ENCODE measurements at places on chromosomes 5 and 9. TPM values are rescaled to one million over a fixed set of nuclear protein-coding genes. Genes with fewer than 3 reads are reported as not detected.
A peak's percentile ranks its signal among the peaks of the same experiment; 100 is the strongest.

The GCNT4 gene
- 6.0 TPM for total RNA-seq

The OR1Q1 gene
- total RNA-seq = not detected

The RIGI gene
- 30.0 TPM for total RNA-seq

The FAM221B gene
- not detected for total RNA-seq

The ADRA1B gene
- total RNA-seq = not detected

The TAF11L7 gene
- not detected for total RNA-seq

The ELAVL2 gene
- total RNA-seq = not detected

The NR6A1 gene
- 0.06 TPM for total RNA-seq

The TNFSF8 gene
- total RNA-seq = 54.2 TPM

The IFNB1 gene
- 0.61 TPM for total RNA-seq

The CAMK2A gene
- total RNA-seq = not detected

The LOX gene
- not detected for total RNA-seq

- no peak for DNase-seq
- H3K4me3 ChIP-seq = peak overlapping the region; percentile 10
- H3K4me1 ChIP-seq = peaks cover 28% of the 10 kb centered on the region
- H3K27ac ChIP-seq = peak overlapping the region; percentile 11
- peaks cover 36% of the 10 kb centered on the region for H3K36me3 ChIP-seq
- H3K27me3 ChIP-seq = no peaks in the 10 kb centered on the region
Measured at GRCh38 chr9:92875373-92875772, 2.5 kb downstream of the ZNF484 start.

- no peak overlapping the region for H3K27ac ChIP-seq
- no peak overlapping the region for H3K4me3 ChIP-seq
- H3K27me3 ChIP-seq = peaks cover 20% of the 10 kb centered on the region
- H3K36me3 ChIP-seq = no peaks in the 10 kb centered on the region
- no peak for DNase-seq
Measured at GRCh38 chr5:149022200-149022599, 40.7 kb downstream of the SH3TC2 start.

DNA sequence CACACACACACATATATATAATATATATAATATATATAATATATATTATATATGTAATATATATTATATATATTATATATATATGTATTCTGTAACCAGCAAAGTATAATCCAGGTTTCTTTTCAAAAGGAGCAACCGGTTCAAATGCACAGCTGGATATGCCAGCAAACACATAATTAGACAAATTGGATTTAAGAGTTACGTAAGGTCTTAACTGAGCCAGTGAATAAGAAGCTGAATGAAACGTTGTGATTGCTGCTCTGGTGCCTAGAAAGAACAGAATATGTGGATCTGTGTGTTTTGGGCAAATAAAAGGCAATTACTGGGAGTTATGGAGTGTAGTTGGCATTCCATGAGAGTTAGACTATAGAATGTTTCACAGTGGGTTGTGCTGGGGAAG, 178.1 kb downstream of the SLF1 start:
- peaks cover 4% of the 10 kb centered on the region for H3K36me3 ChIP-seq
- no peak for DNase-seq
- H3K27me3 ChIP-seq = no peaks in the 10 kb centered on the region
- H3K27ac ChIP-seq = no peak overlapping the region
- H3K4me3 ChIP-seq = no peak overlapping the region

- H3K36me3 ChIP-seq = no peaks in the 10 kb centered on the region
- H3K4me3 ChIP-seq = no peak overlapping the region
- no peak overlapping the region for H3K27ac ChIP-seq
- no peaks in the 10 kb centered on the region for H3K4me1 ChIP-seq
Measured at GRCh38 chr9:116855881-116856662, 169.0 kb downstream of the TRIM32 start.

GRCh38 chr5:125812651-125813050, 610.6 kb upstream of the GRAMD2B start:
- H3K4me1 ChIP-seq = no peaks in the 10 kb centered on the region
- H3K27ac ChIP-seq = no peak overlapping the region
- H3K36me3 ChIP-seq = no peaks in the 10 kb centered on the region
- no peak for DNase-seq

DNA sequence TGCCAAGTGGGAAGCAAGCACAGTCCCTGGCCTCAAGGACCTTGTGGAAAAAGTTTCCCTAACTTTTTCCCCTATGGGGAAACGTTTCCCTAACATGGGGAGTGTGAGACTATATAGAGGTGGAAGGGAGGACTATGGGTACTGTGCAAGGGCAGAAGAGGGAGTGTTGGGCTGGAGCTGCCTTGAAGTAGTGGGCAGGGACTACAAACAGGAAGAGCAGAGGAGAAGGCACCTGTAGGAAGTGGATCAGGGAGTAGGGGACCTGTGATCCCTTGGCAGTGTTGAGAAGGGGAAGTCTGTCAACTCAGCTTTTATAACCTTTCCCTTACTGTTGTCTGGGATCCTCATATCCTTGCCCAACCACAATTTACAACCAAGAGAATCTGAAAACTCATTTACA, 1.4 kb downstream of the CMYA5 start:
- no peak overlapping the region for H3K27ac ChIP-seq
- no peak overlapping the region for H3K4me3 ChIP-seq
- peaks cover 5% of the 10 kb centered on the region for H3K4me1 ChIP-seq
- H3K36me3 ChIP-seq = peaks cover 35% of the 10 kb centered on the region
- no peak for DNase-seq

DNA sequence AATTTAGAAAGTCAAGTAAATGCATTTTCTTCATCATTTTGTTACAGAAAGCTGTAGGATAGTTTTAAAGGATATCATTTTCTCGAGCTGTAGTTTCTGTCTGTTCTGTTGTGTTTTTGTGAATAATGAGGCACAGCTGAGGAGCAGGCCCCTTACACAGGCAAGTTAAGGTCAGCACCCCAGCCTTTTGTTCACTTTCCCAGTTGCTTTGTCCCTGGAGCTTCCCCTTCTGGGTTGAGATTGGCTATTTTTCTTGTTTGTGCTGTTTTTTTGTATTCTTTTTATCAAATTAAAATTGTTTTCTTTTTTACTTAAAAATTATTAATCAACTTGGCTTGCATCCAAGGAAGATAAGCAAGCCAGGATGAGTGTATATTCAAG, 213.8 kb upstream of the ACTBL2 start:
- no peak overlapping the region for H3K27ac ChIP-seq
- H3K36me3 ChIP-seq = no peaks in the 10 kb centered on the region
- H3K4me3 ChIP-seq = no peak overlapping the region

- H3K27me3 ChIP-seq = no peaks in the 10 kb centered on the region
- no peak for DNase-seq
- no peak overlapping the region for H3K4me3 ChIP-seq
Measured at GRCh38 chr9:17970277-17970676, 391.4 kb downstream of the SH3GL2 start.

DNA sequence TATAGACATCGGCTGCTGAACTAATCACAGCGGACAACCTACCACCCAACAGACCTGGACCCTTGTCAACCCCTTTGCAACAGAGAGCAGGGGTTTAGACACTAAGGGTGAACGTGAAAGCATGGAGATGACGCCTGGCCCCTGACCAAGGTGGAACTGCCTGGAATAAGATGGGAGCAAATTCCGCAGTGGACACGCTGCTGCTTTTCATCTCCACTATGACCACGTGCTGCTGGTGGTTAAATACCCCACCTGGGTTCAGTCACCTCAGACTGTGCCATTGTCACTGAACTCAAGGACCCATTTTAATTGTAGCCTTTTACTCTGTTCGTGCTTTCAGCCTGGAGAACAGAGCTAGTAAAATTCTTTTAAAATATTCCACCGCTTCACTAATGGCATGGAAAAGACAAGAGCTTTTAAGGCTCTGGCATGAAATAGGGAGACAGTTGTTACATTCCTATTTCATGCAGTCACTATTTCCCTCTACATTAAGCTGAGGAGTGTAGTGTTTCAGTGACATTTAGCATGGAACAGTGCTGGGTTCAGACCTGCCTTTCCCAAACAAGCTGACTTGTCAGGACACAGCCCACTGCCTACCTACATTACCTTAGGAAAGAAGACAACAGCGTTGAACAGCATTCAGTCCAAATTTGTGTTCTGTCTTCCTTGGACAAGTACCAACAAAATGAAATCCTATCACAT, 96.8 kb downstream of the ANKRD18B start:
- no peaks in the 10 kb centered on the region for H3K36me3 ChIP-seq
- peaks cover 30% of the 10 kb centered on the region for H3K27me3 ChIP-seq
- DNase-seq = no peak
- peaks cover 5% of the 10 kb centered on the region for H3K4me1 ChIP-seq
- H3K27ac ChIP-seq = no peak overlapping the region

- H3K4me1 ChIP-seq = no peaks in the 10 kb centered on the region
- H3K27ac ChIP-seq = no peak overlapping the region
- no peak overlapping the region for H3K4me3 ChIP-seq
Measured at GRCh38 chr5:89450149-89450538, 567.2 kb upstream of the MEF2C start.

DNA sequence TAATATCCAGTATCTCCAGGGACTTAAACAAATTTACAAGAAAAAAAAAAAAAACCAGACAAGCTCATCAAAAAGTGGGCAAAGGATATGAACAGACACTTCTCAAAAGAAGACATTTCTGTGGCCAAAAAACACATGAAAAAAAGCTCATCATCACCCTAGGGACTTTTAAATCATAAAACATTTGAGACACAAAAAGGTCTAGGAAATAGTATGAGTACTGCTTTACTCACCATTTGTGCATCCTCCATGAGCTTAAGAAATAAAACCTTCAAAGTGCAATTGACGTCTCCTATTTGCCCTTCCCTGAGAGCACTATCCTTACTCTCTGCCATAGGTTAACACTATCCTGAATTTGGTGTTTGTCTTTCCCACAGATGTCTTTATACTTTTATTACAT, 193.7 kb upstream of the NREP start:
- no peak overlapping the region for H3K4me3 ChIP-seq
- no peak for DNase-seq
- no peaks in the 10 kb centered on the region for H3K4me1 ChIP-seq
- peaks cover 2% of the 10 kb centered on the region for H3K27me3 ChIP-seq

DNA sequence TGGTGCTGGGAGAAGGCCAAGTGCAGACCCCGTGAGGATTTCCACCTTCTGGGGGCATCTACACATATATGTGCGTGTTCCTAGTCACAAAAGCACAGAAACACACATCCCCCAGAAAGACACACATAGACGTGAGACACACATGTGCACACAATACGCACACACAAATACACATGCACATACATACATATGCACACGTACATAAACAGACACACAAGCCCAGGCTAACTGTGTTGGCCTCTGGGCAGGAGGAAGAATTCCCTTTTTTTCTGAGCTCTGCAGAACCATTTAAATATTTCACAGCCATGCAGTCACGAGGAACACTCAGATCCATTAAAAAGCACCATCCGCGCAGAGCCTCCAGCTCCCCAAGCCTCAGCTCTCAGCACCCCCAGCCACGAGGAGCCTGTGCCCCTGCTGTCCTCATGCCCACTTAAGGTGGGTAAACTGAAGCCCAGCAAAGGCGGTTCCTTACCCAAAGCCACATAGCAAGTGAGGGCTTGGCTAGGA, 5.3 kb downstream of the NINJ1 start:
- H3K4me3 ChIP-seq = no peak overlapping the region
- peaks cover 40% of the 10 kb centered on the region for H3K4me1 ChIP-seq
- DNase-seq = no peak
- H3K36me3 ChIP-seq = peaks cover 4% of the 10 kb centered on the region

- H3K4me1 ChIP-seq = no peaks in the 10 kb centered on the region
- H3K27me3 ChIP-seq = no peaks in the 10 kb centered on the region
- no peaks in the 10 kb centered on the region for H3K36me3 ChIP-seq
Measured at GRCh38 chr5:2168601-2169429, 286.1 kb upstream of the IRX4 start.

DNA sequence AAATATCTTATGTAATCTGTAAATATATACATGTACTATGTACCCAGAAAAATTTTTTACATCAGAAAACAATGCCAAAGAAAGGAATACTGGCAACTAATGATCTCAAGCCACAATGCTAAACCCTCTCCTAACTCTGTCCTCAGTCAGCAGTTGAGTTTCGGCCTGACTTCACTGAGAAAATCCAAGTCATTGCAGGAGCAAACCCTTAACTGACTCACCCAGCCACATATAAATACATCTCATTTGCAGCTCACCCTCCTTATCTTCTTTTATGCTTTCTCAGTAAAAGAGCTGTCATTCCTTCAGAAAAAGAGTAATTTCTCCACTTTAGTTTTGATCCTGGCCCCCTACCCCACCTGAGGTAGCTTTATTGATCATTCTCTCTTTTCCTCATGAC, 46.1 kb upstream of the TMED7 start:
- H3K4me1 ChIP-seq = no peaks in the 10 kb centered on the region
- no peak overlapping the region for H3K4me3 ChIP-seq
- no peak overlapping the region for H3K27ac ChIP-seq

- no peak overlapping the region for H3K27ac ChIP-seq
- H3K36me3 ChIP-seq = no peaks in the 10 kb centered on the region
- H3K27me3 ChIP-seq = peaks cover 3% of the 10 kb centered on the region
- no peak overlapping the region for H3K4me3 ChIP-seq
- no peaks in the 10 kb centered on the region for H3K4me1 ChIP-seq
Measured at GRCh38 chr5:135235551-135236227, 163.3 kb downstream of the MACROH2A1 start.

DNA sequence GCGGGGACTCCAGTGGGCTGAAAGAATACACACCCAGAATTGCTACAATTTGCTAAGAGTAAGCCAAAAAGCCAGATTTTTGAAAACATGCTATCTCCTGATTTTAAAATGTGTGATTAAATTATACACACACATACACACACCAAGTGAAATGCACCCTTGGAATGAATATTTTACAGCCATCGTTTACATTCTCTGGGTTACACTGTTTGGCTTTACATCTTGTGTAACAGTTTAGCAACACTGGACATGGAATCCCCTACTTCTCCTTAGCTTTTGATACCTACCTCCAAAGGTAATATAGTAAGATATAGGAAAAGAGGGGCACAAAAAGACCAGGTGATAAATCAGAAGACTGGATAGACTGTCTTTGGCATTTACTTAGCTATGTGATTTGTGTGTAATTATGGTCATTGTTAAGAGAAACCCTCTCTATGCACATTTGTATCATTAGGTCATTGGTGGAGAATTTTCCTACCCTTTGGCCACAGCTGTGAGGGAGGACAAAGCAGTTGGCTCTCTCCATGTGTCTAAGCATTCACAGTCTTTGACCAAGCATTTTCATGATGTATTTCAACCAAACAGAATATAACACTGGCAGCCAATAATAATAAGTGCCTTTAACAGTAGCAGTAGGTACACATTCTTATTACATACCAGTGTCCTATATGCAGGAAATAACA, 7.6 kb downstream of the SVEP1 start:
- no peaks in the 10 kb centered on the region for H3K27me3 ChIP-seq
- H3K27ac ChIP-seq = no peak overlapping the region
- no peaks in the 10 kb centered on the region for H3K4me1 ChIP-seq
- DNase-seq = no peak

GRCh38 chr5:149429839-149430721, 51.0 kb upstream of the IL17B start:
- no peak overlapping the region for H3K4me3 ChIP-seq
- H3K36me3 ChIP-seq = no peaks in the 10 kb centered on the region
- peaks cover 33% of the 10 kb centered on the region for H3K4me1 ChIP-seq

GRCh38 chr9:131148966-131149687, 23.7 kb downstream of the NUP214 start:
- H3K27me3 ChIP-seq = no peaks in the 10 kb centered on the region
- no peak for DNase-seq
- H3K4me1 ChIP-seq = peaks cover 8% of the 10 kb centered on the region
- H3K27ac ChIP-seq = peak overlapping the region; percentile 51
- no peak overlapping the region for H3K4me3 ChIP-seq

- no peak overlapping the region for H3K27ac ChIP-seq
- H3K4me1 ChIP-seq = peaks cover 8% of the 10 kb centered on the region
- H3K36me3 ChIP-seq = no peaks in the 10 kb centered on the region
Measured at GRCh38 chr5:170319301-170319700, 21.7 kb upstream of the LCP2 start.

All from activated naive CD8-positive, alpha-beta T cell treated with anti-CD3 and anti-CD28 coated beads, Interleukin-2, amount 10 ng/mL, durations not matched to agents 7 days and 5 days (primary cell).